ENCODE measurements at places on chromosomes 11 and 22.

- DNase-seq = no peak
Measured at GRCh38 chr11:38648604-38649003, 2050.6 kb upstream of the RAG2 start.

DNA sequence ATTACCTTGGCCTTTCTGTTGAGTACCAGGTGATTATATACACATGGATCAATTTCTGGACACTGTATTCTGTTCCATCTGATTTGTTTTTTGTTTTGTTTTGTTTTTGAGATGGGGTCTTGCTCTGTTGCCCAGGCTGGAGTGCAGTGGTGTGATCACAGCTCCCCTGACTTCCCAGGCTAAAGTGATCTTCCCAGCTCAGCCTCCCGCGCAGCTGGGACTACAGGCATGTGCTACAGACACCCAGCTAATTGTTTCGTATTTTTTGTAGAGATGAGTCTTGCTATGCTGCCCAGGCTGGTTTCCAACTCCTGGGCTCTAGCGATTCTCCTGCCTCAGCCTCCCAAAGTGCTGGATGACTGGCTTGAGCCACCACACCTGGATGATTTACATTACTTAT, 19.0 kb downstream of the TCIRG1 start:
- DNase-seq = no peak

GRCh38 chr11:100824041-100824809, 137.1 kb downstream of the ARHGAP42 start:
- DNase-seq = no peak

GRCh38 chr11:47570651-47571356, 5.4 kb downstream of the PTPMT1 start:
- DNase-seq = no peak

DNA sequence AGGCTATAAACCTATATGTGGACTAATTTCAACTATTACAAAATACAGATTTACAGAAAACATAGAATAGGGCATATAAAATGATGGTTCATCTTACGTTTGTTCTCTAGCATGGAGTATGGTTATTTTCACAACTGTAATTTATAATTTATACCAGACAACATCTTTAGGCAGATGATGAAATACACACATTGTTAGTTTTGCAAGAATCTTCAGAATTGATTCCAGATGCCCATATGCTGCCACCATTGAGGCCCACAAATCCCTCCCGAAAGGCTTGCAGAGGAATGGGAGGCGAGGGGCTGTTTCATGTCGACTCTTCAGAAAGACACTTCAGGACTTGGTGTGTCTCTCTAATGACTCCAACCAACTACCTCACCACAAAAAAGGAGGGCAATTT, 6.2 kb downstream of the PTPN5 start:
- DNase-seq = peak; percentile 41

GRCh38 chr22:24985826-24986214, 33.3 kb downstream of the KIAA1671 start:
- no peak for DNase-seq

DNA sequence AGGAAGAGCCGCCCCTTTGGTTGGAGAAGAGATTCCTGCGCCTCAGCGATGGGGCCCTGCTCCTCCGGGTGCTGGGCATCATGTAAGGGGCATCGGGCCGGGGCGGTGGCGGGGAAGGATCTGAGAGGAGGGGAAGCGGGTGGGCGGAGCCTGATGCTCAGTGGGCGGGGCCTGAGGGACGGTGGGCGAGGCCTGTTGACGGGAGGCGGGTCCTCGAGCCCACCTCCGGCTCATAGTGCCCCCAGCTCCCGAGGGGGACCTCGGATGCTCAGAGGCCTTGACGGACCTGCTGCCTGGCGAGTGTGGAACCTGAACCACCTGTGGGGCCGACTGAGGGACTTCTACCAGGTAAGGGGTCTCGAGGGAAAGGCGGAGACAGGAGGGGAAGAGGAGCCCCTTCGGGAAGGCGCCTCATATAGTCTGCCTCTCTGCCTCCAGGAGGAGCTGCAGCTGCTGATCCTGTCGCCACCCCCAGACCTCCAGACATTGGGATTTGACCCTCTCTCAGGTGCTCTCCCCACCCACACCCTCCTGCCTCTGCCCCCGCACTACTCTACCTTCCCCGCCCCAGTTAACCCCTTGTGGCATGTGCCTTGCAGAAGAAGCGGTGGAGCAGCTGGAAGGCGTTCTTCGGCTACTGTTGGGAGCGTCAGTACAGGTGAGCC, 799 bp downstream of the CCDC88B start:
- DNase-seq = no peak

- no peak for DNase-seq
Measured at GRCh38 chr11:34891611-34892010, 24.6 kb downstream of the APIP start.

DNA sequence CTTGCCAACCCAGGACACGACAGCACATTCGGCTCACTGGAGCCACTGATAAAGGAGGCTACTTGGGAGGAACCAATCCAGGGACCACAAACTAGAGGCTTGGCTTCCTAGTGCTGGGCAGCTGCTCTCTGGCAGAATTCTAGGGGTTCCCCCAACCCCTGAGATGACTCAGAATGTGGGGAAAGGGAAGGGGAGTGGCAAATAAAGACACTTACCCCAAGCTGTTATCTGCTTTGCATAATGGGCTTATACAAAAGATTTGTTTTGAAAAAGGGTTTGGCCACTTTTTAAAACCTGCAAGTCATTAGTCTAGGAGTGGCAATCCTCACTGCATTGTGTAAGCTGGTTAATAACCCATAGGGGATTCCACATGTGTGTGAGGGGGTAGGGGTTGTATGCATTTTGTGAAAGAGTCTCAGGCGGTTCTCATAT, 64.1 kb upstream of the LMO1 start:
- DNase-seq = no peak

- no peak for DNase-seq
Measured at GRCh38 chr11:133951327-133952198, 5.2 kb downstream of the IGSF9B start.

GRCh38 chr11:50246183-50246582, 213.5 kb downstream of the OR4C45 start:
- DNase-seq = no peak

DNA sequence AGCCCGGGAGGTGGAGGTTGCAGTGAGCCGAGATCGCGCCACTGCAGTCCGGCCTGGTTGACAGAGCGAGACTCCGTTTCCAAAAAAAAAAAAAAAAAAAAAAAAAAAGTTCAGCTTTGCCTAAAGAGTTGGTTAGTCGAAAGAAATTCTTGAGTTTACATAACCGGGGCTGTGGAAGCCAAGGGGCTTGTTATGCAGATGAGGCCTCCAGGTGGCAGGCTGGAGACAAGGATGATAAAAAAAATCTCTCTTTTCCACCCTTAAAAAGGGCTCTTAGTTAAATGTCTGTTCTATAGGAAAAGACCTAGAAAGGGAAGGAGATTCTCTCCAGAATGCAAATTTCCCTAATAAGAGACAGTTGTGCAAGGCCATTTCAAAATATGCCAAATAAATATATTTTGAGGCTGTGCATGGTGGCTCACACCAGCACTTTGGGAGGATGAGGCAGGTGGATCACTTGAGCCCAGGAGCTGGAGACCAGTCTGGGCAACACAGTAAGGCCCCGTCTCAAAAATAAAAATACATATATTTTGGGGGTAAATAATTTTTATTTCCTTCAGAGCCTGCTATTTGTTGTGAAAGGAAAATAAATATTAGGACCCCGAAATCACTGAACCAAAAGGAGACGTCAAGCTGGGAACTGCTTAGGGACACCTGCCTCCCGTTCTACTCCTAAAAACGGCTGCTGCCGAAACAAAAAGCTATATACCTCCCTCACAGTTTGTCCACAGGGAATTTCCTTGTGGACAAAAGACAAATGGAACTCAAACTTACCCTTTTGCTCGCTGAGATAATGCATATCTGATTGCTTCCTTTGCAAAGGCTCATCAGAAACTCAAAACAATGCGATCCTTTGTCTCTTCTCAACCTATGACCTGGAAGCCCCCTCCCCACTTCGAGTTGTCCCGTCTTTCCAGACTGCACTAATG, 2.4 kb upstream of the IFITM2 start:
- DNase-seq = peak; percentile 54

GRCh38 chr11:16926883-16927626, 87.2 kb downstream of the PLEKHA7 start:
- DNase-seq = no peak

DNA sequence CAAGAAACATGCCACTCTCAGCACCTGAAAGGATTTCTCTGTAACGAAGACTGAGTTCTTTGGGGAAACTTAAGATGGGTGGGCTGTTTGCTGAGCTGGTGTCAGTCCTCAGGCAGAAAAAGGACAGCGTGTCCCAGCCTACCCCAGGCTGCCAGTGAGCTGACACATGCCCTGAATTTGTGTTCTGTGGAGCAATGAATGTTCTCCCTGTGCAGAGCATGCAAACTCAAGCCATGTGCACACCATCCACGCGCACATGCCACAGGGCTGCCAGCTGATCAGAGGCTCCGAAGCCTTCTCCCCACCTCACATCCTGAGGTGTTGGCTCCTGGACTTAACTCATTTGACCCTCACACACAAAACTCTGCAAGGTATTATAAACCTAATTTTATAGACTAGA, 104.9 kb downstream of the KCNC1 start:
- DNase-seq = no peak

GRCh38 chr11:46537537-46538295, 56.1 kb downstream of the AMBRA1 start:
- DNase-seq = no peak

- no peak for DNase-seq
Measured at GRCh38 chr11:58135171-58135570, 9.8 kb upstream of the OR9I1 start.

DNA sequence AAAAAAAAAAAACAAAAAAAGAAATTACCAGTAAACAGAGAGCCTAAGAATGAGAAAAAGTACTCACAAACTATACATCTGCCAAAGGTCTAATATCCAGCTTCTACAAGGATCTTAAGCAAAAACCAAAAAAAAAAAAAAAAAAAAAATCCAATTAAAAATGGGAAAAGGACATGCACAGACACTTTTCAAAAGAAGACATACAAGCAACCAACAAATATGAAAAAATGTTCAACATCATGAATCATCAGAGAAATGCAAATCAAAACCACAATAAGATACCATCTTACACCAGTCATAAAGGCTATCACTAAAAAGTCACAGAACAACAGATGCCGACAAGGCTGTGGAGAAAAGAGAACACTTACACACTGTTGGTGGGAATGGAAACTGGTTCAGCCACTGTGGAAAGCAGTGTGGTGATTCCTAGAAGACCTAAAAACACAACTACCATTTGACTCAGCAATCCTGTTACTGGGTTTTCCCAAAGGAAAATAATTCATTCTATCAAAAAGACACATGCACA, 18.3 kb downstream of the MS4A6A start:
- DNase-seq = no peak

GRCh38 chr11:85823816-85824215, 12.9 kb upstream of the SYTL2 start:
- DNase-seq = no peak

- DNase-seq = peak; percentile 54
Measured at GRCh38 chr11:126646701-126647557, 291.4 kb downstream of the ST3GAL4 start.

GRCh38 chr22:36220451-36220921, 18.8 kb downstream of the APOL2 start:
- no peak for DNase-seq

DNA sequence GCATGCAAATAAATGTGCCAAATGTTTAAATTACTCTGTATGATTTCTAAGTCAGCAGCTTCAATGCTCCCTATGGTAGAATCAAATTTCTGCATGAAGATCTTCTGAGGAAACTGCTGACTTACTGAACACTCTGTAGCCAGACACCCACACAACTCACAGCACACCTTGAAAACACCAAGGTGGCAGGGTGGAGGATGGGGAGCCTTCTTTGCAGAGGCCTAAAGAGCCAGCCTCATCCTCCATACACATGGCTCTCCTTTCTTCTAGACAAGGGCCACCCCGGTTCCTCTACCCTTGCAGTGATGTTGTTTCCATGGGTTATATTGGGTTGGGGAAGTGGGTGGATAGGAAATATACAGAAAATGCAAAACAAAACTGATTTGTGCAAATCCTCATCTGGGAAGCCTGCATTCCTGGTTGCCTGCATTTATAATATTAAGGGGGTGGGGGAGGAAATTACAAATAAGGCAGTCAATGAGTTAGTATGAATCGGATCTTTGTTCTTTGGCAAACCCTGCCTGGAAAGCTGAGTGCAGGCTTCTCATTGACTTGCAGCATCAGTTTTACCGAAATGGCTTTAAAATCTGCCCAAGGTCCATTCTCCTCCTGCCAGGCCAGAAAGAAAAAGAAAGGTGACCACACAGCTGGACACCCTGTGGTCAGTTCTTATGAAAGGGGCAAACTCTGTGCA, 15.8 kb upstream of the ETS1 start:
- DNase-seq = no peak
